ENCODE measurements at places on chromosomes 7 and 10.

DNA sequence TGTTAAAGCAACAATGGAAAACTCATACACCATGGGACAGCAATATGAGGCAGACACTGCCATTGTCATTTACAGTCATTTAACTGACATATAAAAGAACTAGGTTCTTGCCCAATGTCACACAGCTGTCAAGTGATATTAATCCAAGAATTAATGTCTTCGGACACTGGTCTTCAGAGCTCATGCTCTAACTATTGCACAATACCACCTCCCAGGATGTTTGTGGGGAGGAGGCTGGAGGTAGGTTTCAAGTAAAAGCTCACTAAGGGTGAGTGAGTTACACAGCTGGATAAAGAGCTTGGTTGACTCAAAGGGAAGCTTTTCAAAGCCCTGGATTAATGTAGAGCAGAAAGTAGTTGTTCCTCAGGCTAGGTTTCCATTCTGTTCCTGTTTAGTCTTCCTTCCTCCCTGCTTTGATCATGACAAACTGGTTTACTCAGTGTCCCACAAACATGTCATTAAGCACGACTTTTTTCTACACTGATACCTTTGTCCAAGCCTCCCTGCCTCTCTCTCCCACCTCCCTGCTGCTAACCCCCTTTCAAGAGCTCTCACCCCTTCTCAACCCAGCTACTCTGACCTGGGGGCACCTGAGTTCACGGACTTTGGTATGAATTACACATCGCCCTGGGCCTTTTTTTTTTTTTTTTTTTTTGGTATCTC lies 987 bp upstream of the EXOC6 start:
- no peak for DNase-seq

GRCh38 chr10:78851647-78852046 lies 217.1 kb upstream of the ZMIZ1 start:
- no peak for DNase-seq

- no peak for DNase-seq
Measured at GRCh38 chr10:126654579-126654978, 15.9 kb downstream of the C10orf90 start.

- no peak for DNase-seq
Measured at GRCh38 chr7:31065840-31066239, 13.7 kb downstream of the ADCYAP1R1 start.

GRCh38 chr7:12244694-12245093 lies 33.6 kb downstream of the TMEM106B start:
- DNase-seq = no peak
